ENCODE measurements at places on chromosomes 11 and 22.

DNA sequence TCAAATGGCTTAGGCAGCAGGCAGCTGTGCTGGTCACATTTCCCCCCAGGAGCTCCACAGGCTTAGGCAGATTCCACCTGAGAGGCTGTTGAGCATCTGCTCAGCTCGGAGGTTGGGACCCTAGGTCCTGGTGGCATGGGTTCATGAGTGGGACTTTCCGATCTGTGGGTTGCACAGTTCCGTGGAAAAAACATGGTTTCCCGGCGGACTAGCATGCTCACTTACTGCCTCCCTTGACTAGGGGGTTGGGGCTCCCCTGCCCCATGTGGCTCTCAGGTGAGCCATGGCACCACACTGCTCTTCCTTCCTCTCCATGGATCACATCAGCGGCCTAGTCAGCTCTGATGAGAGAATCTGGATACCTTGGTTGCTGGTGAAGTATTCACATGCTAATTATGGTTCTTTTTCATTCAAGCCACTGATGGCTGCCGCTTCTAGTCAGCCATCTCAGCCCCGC is 685.1 kb downstream of the METTL15 start:
- no peak for DNase-seq

DNA sequence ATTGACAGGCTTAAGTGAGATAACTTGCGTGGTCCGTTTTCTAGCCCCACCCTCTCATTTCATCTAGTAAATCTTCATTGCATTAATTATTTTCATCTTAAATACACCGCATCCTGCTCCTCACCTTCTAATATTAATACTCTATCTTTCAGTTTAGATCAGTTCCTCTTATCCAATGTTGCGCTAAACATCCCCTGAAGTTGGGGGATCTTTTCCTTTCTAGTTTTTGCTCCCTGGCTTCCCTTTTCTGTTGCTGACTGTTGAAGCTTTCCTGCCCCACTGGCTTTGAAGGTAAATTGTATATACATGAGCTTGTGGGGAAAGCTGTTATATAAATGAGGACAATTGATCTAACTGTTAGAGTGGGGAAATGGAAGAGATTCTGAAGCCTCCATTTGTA is 7.2 kb downstream of the CAT start:
- no peak for DNase-seq

DNA sequence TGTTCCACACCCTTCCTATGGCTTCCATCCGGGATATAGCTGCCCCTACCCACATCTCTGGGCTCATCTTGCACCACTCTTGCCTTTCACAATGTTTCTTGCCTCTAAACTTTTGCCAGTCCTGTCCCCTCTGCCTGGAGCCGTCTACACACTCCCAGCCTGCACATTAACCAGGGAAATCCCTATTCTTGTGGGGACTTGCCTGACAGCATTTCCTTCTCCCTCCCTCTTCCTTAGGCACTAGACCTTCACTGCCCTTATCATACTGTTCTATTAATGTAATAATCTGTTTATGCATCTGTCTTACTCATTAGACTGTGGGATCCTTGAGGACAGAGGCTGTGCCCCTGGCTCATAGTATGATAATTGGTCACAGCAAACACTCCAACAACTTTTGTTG is 5.8 kb upstream of the TTC12 start:
- DNase-seq = no peak

- no peak for DNase-seq
These were observed 22.0 kb upstream of the GLYATL1 start for GRCh38 chr11:58917159-58917783.

- no peak for DNase-seq
These were observed 294.4 kb downstream of the NTM start for GRCh38 chr11:131664816-131665215.

GRCh38 chr11:66885950-66886440 is 29.1 kb downstream of the LRFN4 start:
- no peak for DNase-seq

- no peak for DNase-seq
These were observed 77.3 kb downstream of the CCDC34 start for GRCh38 chr11:27285761-27286160.

Measured in PC-3 (cell line).